ENCODE measurements at places on chromosomes 3 and 15. TPM values are rescaled to one million over a fixed set of nuclear protein-coding genes. Genes with fewer than 3 reads are reported as not detected.

DNA sequence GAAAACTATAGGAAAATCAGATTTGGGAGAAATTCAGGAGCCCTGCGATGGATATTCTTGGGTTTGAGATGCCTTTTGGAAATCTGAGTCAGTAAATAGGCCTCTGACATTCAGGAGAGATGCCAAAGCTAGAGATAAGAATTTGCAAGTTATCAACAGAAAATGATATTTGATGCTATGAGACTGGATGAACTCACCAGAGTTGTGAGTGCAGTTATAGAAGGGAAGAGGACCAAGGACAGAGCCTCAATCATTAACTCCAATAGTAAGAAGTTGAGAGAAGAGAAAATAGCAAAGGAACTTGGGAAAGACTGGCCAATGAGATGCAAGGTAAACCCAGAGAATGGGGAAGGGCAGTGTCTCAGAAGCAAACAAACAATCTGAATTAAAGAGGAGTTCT lies 7.9 kb upstream of the ANO10 start:
- peak overlapping the region; percentile 77 for H3K27ac ChIP-seq
- peaks cover 5% of the 10 kb centered on the region for H3K27me3 ChIP-seq
- DNase-seq: no peak
- H3K36me3 ChIP-seq: peaks cover 5% of the 10 kb centered on the region

The A4GNT gene
- total RNA-seq: not detected

GRCh38 chr15:80654299-80654698 lies 40.8 kb upstream of the ABHD17C start:
- no peak for DNase-seq
- H3K4me3 ChIP-seq: no peak overlapping the region
- no peaks in the 10 kb centered on the region for H3K4me1 ChIP-seq
- no peak overlapping the region for H3K27ac ChIP-seq
- H3K36me3 ChIP-seq: peaks cover 2% of the 10 kb centered on the region

The DUOX2 gene
- not detected for total RNA-seq

- peaks cover 18% of the 10 kb centered on the region for H3K27me3 ChIP-seq
- H3K4me3 ChIP-seq: no peak overlapping the region
- H3K36me3 ChIP-seq: no peaks in the 10 kb centered on the region
- H3K27ac ChIP-seq: no peak overlapping the region
- H3K4me1 ChIP-seq: no peaks in the 10 kb centered on the region
These were observed 18.2 kb upstream of the AMOTL2 start for GRCh38 chr3:134392336-134392983.

The ALDH1A2 gene
- not detected for total RNA-seq

The BRPF1 gene
- total RNA-seq: 16.8 TPM

The GOLIM4 gene
- total RNA-seq: 0.67 TPM

DNA sequence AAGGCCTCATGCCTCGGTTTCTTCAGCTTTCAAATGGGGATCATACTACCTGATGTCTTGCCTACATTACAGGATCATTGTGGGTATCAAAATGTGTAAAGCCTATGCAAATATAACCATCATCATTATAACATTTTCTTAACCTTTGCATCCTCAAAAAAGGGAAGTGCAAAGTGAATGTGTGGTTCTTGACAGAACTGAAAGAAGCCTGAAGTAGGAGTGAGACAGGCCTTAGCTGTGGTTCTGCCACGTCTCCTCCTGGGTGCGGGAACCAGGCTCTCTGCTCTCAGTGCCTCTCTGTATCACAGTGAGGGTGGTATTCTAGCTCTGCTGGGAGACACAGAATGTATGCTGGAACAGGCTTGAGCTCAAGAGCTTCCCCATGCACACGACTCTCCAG lies 316.9 kb upstream of the ICE2 start:
- H3K27ac ChIP-seq: peak overlapping the region; percentile 95
- peaks cover 81% of the 10 kb centered on the region for H3K4me1 ChIP-seq
- H3K36me3 ChIP-seq: peaks cover 32% of the 10 kb centered on the region
- DNase-seq: peak; percentile 75
- H3K27me3 ChIP-seq: no peaks in the 10 kb centered on the region

The CFAP91 gene
- total RNA-seq: 0.26 TPM

The NR1I2 gene
- total RNA-seq: 0.89 TPM

The HGD gene
- not detected for total RNA-seq

The MAGI1 gene
- total RNA-seq: not detected

The CLDN16 gene
- not detected for total RNA-seq

GRCh38 chr3:50584391-50584790 lies 15.1 kb downstream of the HEMK1 start:
- DNase-seq: no peak
- H3K4me1 ChIP-seq: peaks cover 73% of the 10 kb centered on the region
- peak overlapping the region; percentile 46 for H3K27ac ChIP-seq

GRCh38 chr3:174953068-174953467 lies 93.9 kb downstream of the NAALADL2 start:
- H3K27ac ChIP-seq: no peak overlapping the region
- no peak for DNase-seq
- H3K36me3 ChIP-seq: no peaks in the 10 kb centered on the region

DNA sequence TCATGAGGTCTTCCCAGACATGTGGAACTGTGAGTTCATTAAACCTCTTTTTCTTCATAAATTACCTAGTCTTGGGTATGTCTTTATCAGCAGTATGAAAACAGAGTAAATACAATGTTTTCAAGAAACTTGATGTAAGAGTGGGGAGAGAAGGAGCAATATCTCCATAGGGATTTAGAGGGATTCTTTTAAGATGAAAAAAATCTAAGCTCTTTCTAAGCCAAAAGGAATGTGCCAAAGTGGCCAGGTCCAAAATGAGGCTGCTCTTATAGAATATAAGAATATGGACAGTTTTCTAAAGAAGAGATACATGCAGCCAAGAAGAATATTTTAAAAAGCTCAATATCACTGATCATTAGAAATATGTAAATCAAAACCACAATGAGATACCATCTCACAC lies 23.9 kb upstream of the RYK start:
- DNase-seq: no peak
- H3K4me1 ChIP-seq: no peaks in the 10 kb centered on the region
- no peak overlapping the region for H3K27ac ChIP-seq
- no peaks in the 10 kb centered on the region for H3K36me3 ChIP-seq

GRCh38 chr3:60636846-60637245 lies 614.4 kb downstream of the FHIT start:
- no peak overlapping the region for H3K4me3 ChIP-seq
- no peaks in the 10 kb centered on the region for H3K27me3 ChIP-seq
- H3K27ac ChIP-seq: no peak overlapping the region
- no peak for DNase-seq

- H3K36me3 ChIP-seq: no peaks in the 10 kb centered on the region
- peaks cover 53% of the 10 kb centered on the region for H3K27me3 ChIP-seq
- peaks cover 7% of the 10 kb centered on the region for H3K4me1 ChIP-seq
- H3K27ac ChIP-seq: no peak overlapping the region
These were observed 1.3 kb downstream of the CACNA1D start for GRCh38 chr3:53495520-53496391.

- H3K4me3 ChIP-seq: no peak overlapping the region
- no peaks in the 10 kb centered on the region for H3K4me1 ChIP-seq
- H3K36me3 ChIP-seq: no peaks in the 10 kb centered on the region
These were observed 602.5 kb upstream of the DPPA4 start for GRCh38 chr3:109939817-109940216.

The GOLGA6L10 gene
- total RNA-seq: 0.96 TPM

DNA sequence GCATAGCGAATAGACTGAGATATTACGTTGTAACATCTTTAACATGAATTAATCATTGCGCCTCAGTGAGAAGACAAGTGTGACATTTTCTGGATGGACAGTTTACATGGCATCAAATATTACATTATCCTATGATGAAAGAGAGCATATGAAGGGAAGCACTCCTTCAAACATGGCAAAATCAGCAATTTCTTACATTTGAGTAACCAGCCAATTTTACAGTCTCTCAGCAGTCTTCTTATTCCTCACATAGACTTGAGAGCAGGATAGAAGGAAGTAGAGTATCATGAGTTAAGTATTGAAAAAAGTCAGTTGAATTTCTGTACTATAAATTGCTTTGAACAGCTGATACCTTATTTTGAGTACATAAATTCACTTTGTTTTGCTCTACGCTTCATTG lies 38.9 kb downstream of the FANCI start:
- no peak overlapping the region for H3K4me3 ChIP-seq
- peaks cover 11% of the 10 kb centered on the region for H3K4me1 ChIP-seq
- no peaks in the 10 kb centered on the region for H3K27me3 ChIP-seq
- no peak overlapping the region for H3K27ac ChIP-seq
- H3K36me3 ChIP-seq: peaks cover 71% of the 10 kb centered on the region

The PRSS50 gene
- not detected for total RNA-seq

GRCh38 chr3:140910860-140911259 lies 30.8 kb upstream of the SLC25A36 start:
- H3K27ac ChIP-seq: no peak overlapping the region
- H3K4me1 ChIP-seq: no peaks in the 10 kb centered on the region
- peaks cover 4% of the 10 kb centered on the region for H3K27me3 ChIP-seq
- no peak overlapping the region for H3K4me3 ChIP-seq

The IMPG2 gene
- 0.07 TPM for total RNA-seq

GRCh38 chr3:190534386-190534785 lies 20.5 kb downstream of the IL1RAP start:
- no peak overlapping the region for H3K27ac ChIP-seq
- peaks cover 1% of the 10 kb centered on the region for H3K27me3 ChIP-seq
- no peak overlapping the region for H3K4me3 ChIP-seq
- peaks cover 4% of the 10 kb centered on the region for H3K36me3 ChIP-seq
- no peak for DNase-seq
- H3K4me1 ChIP-seq: peaks cover 20% of the 10 kb centered on the region

The UBAP1L gene
- 1.6 TPM for total RNA-seq

DNA sequence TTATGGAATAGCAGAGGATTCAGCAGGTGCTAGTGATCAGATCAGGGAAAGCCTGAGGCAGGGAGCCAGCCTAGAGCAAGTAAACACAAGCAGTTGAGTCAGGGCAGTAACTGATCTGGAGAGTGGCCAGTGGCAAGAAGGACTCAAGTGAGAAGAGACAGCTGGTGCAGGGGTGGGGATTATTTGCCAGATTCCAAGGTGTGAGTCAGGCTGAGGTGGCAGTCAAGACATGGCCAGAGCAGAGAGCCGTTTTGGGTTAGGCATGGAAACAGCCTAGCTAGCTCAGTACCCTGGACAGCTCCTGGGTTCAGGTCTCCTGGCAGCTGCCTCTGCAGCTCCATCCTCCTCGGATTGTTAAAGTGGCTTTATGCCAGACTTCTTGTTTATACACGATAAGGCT lies 281.9 kb upstream of the ONECUT1 start:
- H3K4me1 ChIP-seq: no peaks in the 10 kb centered on the region
- DNase-seq: peak; percentile 43
- H3K36me3 ChIP-seq: no peaks in the 10 kb centered on the region
- H3K4me3 ChIP-seq: no peak overlapping the region
- H3K27me3 ChIP-seq: no peaks in the 10 kb centered on the region

The FBXO40 gene
- total RNA-seq: not detected

DNA sequence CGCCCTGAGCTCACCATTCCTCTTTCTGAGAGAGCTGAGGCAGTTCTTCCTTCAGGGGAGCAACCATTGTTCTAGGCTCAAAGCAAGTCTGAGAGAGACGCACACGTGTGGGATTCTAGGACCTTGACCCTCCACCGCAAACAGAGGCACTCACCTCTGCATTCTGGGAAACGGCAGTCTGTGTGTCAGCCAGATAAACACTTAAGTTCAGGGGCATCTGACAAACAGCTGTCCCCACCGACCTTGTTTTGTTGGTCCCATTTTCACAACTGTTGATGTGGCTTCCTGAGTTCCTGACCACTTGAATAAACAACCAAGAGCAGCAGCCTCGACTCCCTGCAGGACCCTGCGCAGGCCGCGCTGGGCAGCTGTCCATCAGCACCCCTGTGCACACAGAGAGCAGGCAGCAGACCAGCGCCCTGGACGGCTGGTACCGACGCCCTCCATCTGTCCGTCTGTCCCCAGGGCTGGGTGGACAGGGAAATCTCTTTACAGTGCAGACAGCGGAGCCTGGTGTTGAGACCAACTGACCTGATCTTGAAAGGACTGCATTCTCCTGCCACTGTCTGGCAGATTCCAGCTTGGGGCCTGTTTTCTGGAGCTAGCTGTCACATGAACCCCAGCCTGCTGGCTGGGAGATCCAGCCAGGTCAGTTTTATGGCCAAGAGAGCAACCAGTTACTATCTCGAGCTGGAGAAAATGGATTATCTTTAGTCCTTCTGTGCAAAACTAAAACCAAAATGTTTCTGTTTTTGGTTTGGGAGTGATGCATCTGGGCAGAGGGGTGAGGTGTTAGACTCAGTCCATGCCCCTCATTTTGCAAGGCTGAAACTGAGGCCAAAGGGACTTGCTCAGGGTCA lies 64.2 kb downstream of the FAM43A start:
- no peaks in the 10 kb centered on the region for H3K27me3 ChIP-seq
- no peaks in the 10 kb centered on the region for H3K4me1 ChIP-seq
- DNase-seq: no peak
- no peak overlapping the region for H3K4me3 ChIP-seq

DNA sequence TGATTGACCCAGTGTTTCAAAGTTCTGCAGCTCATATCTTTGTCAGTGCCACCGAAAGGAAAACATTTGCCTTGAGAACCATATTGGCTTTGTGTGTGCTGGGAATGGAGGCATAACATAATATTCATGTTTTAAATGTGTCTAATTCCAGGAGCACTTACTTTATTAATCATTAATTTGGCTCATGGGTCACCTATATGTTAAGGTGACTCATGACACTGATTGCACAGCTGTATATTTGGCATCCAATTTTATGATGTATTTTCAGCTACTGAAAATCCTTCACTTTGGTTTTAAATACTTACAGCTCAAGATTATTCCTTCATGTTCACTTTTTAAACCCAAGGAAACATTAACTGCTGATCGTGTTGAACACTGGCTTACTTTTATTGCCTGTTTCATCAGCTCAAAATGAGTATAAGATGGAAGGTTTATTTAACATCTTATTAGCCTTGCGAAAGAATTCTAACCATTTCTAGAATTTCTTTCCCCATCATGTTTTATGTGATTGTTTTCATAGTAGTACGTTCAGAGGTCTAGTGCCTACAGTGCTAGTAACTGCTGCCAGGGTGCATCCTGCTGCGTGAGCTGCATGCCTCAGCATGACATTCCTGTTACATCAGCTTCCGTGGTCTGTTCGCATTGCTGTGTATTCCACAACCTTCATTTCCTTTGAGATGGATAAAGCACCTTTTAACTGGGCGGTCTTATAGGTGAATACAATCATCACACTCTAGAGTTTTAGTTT lies 63.7 kb downstream of the LRCH3 start:
- H3K4me1 ChIP-seq: no peaks in the 10 kb centered on the region
- no peak for DNase-seq
- H3K27ac ChIP-seq: no peak overlapping the region
- H3K4me3 ChIP-seq: no peak overlapping the region
- no peaks in the 10 kb centered on the region for H3K27me3 ChIP-seq

DNA sequence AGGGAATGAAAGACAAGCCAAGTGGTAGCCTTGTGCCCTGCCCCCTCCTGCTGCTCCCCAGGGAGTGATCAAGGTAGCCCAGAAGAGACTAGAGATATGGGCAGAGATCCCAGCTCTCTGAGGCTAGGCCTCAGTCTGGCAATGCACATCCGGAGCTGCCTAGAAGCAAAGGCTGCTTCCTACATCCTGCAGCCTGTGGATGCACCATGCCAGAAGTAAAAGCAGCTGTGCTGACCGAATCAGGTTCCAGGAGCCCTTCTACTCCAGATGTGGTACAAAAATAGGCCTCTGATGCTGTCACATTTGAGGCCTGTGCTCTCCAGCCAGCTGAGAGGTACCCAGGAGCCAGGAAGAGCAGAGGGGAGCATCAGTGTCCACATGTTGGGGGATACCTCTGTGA lies 16.0 kb downstream of the TRAIP start:
- no peaks in the 10 kb centered on the region for H3K4me1 ChIP-seq
- peaks cover 12% of the 10 kb centered on the region for H3K36me3 ChIP-seq
- H3K4me3 ChIP-seq: no peak overlapping the region
- H3K27ac ChIP-seq: no peak overlapping the region
- no peak for DNase-seq

Data from activated naive CD4-positive, alpha-beta T cell treated with anti-CD3 and anti-CD28 coated beads for 36 hours (primary cell).